HAP-1 (cell line): ENCODE measurements at places on chromosomes 1 and 21.

- no peak for DNase-seq
Observed at GRCh38 chr1:180787628-180788307, 124.9 kb upstream of the KIAA1614 start.

GRCh38 chr1:95366498-95366897 lies 132.5 kb downstream of the RWDD3 start:
- no peak for DNase-seq

DNA sequence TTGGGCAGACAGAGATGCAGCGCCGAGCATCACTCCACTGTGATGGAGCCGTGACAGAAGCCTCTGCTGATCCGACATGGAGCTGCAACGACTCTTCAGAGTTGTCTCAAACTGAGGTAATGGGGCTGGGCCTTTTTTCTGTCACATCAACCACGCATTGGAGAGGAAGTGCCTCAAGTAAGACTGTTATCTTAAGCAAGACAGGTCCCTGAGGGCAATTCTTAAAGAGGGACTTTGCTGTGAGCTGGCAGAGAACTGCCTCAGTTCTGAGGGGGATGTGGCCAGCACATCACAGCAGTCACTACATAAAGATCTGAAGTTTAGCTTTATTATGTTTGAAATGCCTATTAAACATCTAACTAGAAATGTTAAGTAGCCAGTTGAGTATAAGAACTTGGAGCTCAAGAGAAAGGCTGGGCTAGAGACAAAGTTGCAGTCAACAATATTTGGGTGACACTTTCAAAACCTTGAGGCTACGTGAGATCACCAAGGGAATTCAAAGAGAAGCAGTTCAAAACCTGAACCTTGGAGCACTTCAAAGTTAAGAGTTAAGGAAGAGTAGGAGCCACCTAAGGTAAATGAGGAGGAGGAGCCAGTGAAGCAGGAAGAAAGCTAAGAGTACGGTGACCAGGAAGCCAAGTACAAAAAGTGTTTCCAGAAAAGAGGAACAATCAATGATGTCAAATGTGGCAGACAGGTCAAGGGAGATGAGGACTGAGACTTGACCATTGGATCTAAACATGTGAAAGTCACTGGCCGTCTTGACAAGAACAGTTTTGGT lies 54.2 kb upstream of the BCL9 start:
- DNase-seq: no peak

DNA sequence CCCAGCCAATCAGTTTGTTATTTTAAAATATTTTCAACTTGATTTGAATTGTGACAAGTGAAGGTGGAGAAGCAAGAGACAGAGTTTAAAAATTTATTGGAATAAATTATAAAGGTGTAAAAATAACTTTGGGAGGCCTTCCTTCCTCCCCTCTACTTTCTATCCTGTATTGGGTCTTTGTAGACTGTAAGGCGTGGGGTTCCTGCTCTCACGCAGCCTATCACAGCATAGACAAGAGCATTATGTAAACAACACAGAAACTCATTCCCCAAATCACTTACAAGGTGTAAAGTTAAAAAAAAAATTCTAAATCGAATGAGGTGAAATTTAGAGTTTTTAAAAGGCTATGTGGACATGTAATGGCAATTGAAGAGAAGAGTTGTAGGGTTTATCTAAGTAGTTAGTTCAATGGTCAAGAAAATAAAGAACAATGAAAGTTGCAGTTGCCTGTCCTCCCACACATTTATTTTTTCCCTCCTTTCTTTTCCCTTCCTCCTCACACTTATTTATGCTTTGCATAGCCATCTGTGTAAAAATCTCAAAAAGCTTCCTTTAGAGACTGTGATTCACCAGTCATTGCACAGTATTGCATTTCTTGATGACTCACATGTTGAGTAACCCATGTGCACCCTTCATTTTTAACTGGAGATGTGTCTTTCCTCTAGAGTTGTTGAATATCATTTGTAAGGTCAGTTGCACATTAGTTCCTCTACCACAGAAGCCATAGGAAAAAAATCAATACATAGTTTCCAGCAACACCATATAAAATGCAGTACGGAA lies 242.2 kb downstream of the PTPRC start:
- DNase-seq: no peak

- DNase-seq: no peak
Observed at GRCh38 chr1:240441669-240442068, 170.3 kb downstream of the GREM2 start.

GRCh38 chr1:84613887-84614286 lies 39.6 kb upstream of the CTBS start:
- no peak for DNase-seq
